Ovary (tissue), 10 donors: ENCODE measurements at places on chromosomes 7 and 10. TPM values are rescaled to one million over a fixed set of nuclear protein-coding genes. Genes with fewer than 3 reads are reported as not detected.

The KIAA1549 gene
- total RNA-seq: 1.3 TPM

The OR2A5 gene
- total RNA-seq: not detected

The PTPN12 gene
- 77.1 TPM for total RNA-seq

GRCh38 chr10:36493516-36493880, 631.9 kb upstream of the ANKRD30A start:
- no peak for DNase-seq

DNA sequence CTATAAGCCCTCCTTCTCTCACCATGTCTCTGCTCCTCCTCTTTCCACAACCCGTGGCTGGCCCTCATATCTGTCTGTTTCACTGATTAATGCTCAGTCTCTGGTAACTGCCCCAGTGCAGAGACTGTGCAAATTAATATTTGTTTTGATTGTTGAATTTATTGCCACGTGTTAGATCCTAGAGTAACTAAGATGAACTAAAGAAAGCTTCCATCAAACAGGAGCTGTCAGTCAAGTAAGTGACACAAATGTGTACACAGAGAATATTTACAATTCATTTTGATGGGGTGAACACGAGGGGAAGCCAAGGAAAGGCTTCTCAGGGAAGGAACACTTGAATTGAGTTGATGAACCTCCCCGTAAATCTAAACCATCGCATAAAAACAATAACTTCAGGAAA, 182.5 kb downstream of the BAMBI start:
- DNase-seq: no peak
